ENCODE measurements at places on chromosomes 4 and X.

GRCh38 chrX:129316461-129316860 lies 206.8 kb downstream of the SMARCA1 start:
- DNase-seq: no peak

DNA sequence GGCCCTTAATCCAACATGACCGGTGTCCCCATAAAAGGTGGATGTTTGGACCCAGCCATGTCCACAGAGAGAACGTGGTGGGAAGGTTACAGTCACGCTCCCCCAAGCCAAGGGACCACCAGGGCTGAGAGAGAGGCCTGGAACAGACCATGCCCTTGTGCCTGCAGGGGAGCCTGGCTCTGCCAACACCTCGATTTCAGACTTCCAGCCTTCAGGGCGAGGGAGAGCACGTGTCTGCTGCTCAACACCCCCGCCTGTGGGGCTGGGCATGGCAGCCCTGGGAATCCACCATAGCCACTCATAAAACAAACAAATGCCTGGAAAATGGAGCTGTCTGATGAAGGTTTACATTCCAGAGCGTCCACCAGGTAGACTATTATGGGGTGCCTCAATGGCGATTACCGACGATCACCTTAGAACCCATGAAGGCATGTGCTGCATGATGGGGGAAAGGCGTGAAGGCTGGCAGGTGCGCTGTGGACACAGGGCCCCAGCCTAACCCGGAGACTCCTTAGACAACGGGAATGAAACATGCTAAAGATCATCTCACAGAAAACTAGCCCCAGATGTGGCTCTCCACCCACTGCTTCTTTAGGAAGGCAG lies 42.3 kb upstream of the HMX1 start:
- DNase-seq: no peak

GRCh38 chr4:7513671-7514070 lies 78.9 kb upstream of the PSAPL1 start:
- DNase-seq: peak; percentile 41

DNA sequence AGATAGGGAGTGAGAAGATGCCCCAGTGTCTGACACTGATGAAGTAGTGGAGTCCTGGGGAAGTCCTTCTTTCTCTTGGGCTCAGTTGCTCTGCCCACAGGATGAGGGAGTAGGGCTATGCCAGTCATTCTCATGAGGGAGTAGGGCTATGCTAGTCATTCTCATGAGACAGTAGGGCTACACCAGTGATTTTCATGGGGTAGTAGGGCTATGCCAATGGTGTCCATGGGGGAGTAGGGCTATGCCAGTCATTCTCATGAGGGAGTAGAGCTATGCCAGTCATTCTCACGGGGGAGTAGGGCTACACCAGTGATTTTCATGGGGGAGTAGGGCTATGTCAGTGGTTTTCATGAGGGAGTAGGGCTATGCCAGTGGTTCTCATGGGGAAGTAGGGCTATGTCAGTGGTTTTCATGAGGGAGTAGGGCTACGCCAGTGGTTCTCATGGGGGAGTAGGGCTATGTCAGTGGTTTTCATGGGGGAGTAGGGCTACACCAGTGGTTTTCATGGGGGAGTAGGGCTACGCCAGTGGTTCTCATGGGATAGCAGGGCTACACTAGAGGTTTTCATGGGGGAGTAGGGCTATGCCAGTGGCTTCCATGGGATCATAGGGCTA lies 43.3 kb upstream of the SOD3 start:
- DNase-seq: no peak

DNA sequence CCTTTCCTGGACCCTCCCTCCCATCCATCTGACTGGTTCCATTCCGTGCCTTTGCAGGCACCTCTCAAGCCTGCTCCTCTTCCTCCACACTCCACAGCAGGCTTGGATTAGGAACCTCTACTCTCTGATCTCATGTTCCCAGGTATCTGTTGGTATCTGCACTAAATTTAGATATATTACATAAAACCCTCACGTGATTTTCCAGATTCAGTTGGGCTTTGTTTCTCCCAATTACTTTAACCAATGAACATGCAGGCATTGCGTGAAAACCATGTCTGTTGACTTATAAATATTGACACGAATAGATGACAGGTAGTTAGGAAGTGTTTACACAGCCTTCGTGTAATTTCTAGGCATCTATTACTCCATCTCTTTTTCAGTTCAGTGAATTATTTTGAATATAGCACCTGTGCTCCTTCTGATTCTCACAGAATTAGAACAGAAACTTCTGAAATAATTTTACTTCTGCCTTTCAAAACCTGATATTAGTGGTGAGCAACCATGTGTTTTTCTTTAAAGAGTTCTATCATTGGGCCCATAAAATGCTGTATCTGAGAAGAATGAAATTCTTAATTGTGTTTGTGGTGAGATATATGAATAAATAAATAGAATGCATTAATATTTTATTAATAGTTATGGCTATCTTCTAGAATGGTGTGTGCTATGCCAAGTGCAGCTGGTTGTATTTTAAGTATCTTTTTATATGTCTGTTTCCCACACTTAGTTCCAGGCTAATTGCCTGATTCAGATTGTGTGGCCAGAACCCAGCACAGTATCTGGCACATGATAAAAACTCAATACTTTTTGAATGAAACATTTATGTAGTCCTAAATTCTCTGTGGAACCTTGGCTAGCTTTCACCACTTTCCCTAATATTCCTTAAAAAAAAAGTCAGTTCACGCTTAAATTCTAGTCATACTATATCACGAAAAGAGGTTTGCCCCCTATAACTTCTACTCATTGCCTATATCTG lies 304.8 kb downstream of the QDPR start:
- no peak for DNase-seq

DNA sequence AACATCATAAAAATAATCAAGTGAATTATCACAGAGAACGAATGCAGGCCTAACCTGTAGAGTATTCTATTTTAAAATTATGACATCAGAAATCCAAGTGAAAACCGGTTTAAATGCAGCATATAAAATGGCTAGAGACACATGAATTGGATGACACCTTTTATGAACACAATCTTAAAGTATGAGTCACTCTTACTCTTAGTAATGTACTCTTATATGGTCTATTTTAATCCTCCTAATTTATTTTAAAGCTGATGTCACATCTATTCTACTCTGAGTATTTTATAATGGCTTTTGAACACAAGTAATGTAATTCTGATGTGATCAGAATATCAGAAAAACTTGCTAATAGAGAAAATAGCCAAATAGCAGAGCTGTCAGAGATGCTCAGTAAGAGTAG lies 161.4 kb upstream of the RADX start:
- no peak for DNase-seq

DNA sequence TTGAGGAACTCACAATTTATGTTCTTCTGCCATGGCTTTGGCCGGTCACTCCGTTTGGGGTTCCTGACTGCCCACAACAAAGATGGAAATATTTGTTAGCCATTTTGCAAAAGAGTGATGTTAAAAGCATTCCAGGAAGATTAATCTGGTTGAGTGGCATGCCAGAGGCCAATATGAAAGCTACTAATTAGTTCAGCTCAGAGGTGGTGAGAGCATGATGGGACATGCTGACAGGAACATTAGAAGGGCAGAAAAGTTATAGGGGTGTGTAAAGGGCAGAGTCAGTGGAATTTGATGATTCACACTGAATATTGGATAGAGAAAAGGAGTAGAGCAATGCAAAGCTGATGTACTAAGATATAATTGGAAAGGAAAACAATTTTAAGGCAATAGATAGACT lies 94.4 kb downstream of the TLL1 start:
- no peak for DNase-seq

- DNase-seq: no peak
Measured at GRCh38 chrX:33339219-33339618, 127.9 kb upstream of the DMD start.

GRCh38 chrX:11137543-11138139 lies 26.5 kb downstream of the HCCS start:
- DNase-seq: peak; percentile 33

GRCh38 chr4:120948382-120948781 lies 25.9 kb upstream of the PRDM5 start:
- DNase-seq: no peak

DNA sequence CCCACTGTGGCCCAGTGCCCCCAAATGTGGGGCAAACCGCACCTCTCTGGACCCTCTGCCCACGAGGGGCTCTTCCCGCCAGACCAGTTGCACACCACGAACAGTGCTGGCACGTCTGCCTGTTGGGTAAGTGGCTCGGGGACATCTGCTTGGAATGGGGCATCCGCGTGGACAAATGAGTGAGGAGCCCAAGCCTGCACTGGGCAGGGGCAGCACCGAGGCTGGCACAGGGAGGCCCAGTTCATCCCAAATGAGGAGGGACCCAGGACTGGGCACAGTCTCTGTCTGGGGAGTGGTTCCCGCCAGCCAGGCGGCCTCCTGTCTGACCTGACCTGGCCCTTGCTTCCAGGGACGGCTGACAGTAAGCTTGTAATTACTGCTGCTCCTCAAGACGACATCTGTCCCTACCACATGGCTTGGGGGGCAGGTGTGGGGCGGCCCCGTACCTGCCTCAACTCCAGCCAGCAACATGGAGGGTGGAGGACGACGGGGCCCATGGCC lies 3.2 kb downstream of the SPON2 start:
- DNase-seq: no peak

Measured in GM04504 (cell line).